ENCODE measurements at places on chromosomes 3 and 15. TPM values are rescaled to one million over a fixed set of nuclear protein-coding genes. Genes with fewer than 3 reads are reported as not detected.

The XCR1 gene
- total RNA-seq = 0.04 TPM

The TOPAZ1 gene
- total RNA-seq = not detected

The CPLX3 gene
- total RNA-seq = not detected

The CLDN16 gene
- 0.25 TPM for total RNA-seq

The OR5K1 gene
- total RNA-seq = not detected

The SST gene
- 213 TPM for total RNA-seq

The CISH gene
- 11.0 TPM for total RNA-seq

The CCR4 gene
- total RNA-seq = 0.09 TPM

The LDHAL6B gene
- total RNA-seq = not detected

The TUSC2 gene
- total RNA-seq = 18.7 TPM

The CSK gene
- 8.5 TPM for total RNA-seq

The HRG gene
- total RNA-seq = not detected

The FETUB gene
- not detected for total RNA-seq

The ITIH4 gene
- total RNA-seq = 90.6 TPM

The A4GNT gene
- 1.1 TPM for total RNA-seq

The PTPN23 gene
- 19.8 TPM for total RNA-seq

The TEX55 gene
- not detected for total RNA-seq

The NR2E3 gene
- 0.34 TPM for total RNA-seq

The AQP9 gene
- total RNA-seq = 0.13 TPM

The UBA3 gene
- total RNA-seq = 22.7 TPM

The KNG1 gene
- total RNA-seq = not detected

The TRIP4 gene
- 9.1 TPM for total RNA-seq

The SLC51A gene
- not detected for total RNA-seq

The SLC28A1 gene
- 0.21 TPM for total RNA-seq

The PLA1A gene
- total RNA-seq = 1.3 TPM

The MORC1 gene
- total RNA-seq = not detected

The PSTPIP1 gene
- 4.9 TPM for total RNA-seq

The TRAT1 gene
- not detected for total RNA-seq

The FRMD5 gene
- total RNA-seq = 0.29 TPM

The SEMA3F gene
- total RNA-seq = 6.8 TPM

The GOLGA8S gene
- total RNA-seq = 0.81 TPM

The ITIH1 gene
- 0.32 TPM for total RNA-seq

The TICRR gene
- total RNA-seq = 0.03 TPM

The MKRN3 gene
- 0.43 TPM for total RNA-seq

Measured in pancreas (tissue), 10 donors.